ENCODE measurements at places on chromosomes 5 and 9. TPM values are rescaled to one million over a fixed set of nuclear protein-coding genes. Genes with fewer than 3 reads are reported as not detected.

Gene IRX1
- 24.1 TPM for total RNA-seq

Gene SKP1
- total RNA-seq = 332 TPM

Gene LIFR
- total RNA-seq = 32.7 TPM

Gene CTXN3
- total RNA-seq = not detected

Gene PPP2R2B
- total RNA-seq = 18.4 TPM

Gene PCDHA10
- total RNA-seq = 20.3 TPM

Gene ZNF354C
- total RNA-seq = 7.8 TPM

Gene ENTPD2
- total RNA-seq = 6.4 TPM

Gene KIF20A
- total RNA-seq = 20.5 TPM

Data from type B pancreatic cell (in vitro differentiated cells).